ENCODE measurements at places on chromosomes 13 and 19. TPM values are rescaled to one million over a fixed set of nuclear protein-coding genes. Genes with fewer than 3 reads are reported as not detected.

HSH2D gene
- total RNA-seq, result 1.8 TPM

DNA sequence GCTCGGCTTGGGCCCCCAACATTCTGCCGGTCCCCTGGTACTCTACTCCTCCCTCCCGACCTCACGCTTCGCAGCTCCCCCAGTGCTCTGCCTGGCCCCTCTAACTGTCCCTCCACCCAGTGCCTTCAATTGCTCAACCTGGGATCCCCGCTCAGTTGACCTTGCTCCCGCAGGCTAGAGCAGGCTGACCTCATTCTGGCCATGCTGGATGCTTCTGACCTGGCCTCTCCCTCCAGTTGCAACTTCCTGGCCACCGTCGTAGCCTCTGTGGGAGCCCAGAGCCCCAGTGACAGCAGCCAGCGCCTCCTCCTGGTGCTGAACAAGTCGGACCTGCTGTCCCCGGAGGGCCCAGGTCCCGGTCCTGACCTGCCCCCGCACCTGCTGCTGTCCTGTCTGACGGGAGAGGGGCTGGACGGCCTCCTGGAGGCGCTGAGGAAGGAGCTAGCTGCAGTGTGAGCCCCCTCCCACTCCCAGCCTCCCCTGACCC, 3.6 kb downstream of the GTPBP3 start:
- no peak for DNase-seq

DNA sequence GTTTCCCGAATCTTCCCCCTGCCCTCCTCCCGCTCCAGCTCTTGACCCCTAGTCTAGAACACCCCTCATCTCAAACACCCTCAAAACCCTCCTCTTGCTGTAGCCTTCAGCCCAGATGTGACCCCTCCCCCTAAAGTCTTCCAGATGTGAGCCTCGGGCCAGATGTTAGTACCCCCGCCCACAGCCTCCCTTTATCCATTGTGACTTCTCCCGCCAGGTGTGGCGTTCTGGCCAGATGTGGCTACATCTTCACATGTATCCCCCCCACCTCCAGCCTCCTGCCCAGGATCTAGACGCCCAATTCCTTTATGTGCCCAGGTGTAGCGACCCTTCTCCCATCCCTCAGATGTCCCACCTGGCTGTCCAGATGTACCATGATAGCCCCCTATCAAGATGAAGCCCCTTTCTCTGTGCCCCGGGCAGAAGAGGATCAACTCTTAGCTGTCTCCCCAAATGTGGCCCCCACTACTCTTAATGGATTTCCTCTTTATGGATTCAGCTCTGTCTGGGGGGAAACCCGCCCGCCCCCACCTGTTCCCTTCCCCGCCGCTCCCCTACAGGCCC, 517 bp upstream of the LTBP4 start:
- no peak for DNase-seq

DNA sequence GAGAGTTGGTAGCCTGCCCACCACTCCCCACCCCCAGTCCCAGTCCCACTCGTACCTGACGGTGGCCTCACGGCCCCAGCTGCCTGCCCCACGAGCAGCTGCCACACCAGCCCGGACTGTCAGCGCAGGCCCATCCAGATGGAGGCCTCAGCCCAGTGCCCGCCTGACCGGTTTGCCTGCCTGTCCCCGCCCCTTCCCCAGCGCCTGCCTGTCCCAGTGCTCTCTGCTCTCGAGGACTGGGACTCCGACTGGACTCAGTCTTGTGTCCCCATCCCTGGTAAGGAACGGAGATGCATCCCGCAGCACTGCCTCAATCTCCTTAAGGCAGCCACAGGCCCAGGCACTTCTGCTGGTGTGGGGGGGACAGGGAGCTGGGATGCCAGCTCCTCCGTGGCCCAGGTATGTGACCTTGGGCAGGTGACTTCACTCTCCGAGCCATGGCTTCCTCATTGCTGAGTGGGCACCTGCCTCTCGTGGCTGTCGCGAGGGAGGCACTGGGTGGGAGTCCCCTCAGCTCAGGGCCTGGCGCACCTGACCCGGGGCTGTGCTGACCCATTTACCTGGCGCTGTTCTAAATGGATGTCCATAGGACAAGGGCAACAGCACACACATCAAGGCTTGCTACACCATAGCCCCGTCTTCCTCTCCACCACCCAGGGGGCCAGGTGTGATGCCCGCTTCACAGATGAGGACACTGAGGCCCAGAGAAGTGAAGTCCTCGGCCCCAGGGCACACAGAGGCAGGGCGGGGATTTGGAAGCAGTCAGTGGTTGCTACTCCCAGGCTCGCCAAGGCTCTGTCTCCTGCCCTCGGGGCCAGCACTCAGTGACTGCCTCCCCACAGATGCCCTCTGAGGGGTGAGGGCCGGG, at the start of gene NKPD1:
Gene NKPD1, minus strand, starts transcription at position 113 of the 868 bp plus-strand sequence. CDS start 832 bp downstream, outside the sequence.
- no peak for DNase-seq

ZIC2 gene
- not detected for total RNA-seq

DNA sequence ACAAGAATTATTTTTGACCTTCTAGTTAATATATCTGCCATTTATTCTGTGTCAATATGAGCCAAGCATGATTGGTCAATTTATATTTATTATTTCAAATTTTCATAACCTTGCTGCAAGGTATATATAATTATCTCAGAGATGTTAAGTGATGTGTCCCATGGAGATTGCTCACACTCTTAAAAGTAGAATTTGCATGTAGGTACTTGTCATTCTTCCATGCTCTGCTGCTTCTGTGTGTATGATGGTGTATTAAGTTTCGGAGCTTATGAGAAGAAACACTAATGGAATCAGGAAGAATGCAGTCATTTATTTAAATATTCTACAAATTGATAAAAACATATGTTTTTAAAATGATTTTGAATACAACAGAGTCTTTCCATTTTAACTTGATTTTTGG, 586.8 kb upstream of the MIR17HG start:
- DNase-seq, result no peak

DNA sequence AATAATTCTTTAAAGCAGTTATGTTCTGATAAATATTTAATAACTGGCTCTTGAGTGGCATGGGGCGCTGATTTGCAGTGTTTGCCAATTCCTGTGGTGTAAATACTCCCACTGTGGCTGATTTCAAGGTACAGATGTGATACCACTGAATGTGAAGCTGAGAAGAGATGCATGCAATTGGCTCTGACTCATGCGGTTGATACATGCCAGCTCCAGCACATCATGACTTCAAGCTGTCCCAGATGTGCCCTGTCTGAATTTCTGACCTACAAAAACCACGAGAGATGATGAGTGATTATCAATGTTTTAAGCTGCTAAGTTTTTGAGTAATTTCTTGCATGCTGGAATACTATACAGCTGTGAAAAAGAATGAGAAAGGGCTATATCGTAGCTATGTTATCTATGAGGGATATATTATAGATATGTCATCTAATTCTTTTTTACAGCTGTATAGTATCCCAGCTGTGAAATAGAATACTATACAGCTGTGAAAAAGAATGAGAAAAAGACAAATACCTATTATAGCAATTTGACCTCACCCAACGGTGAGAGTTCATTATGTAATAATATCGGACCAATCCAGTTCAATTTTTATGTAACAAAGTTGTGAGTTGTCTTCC, 7.6 kb upstream of the ACSBG2 start:
- DNase-seq, result no peak

DNA sequence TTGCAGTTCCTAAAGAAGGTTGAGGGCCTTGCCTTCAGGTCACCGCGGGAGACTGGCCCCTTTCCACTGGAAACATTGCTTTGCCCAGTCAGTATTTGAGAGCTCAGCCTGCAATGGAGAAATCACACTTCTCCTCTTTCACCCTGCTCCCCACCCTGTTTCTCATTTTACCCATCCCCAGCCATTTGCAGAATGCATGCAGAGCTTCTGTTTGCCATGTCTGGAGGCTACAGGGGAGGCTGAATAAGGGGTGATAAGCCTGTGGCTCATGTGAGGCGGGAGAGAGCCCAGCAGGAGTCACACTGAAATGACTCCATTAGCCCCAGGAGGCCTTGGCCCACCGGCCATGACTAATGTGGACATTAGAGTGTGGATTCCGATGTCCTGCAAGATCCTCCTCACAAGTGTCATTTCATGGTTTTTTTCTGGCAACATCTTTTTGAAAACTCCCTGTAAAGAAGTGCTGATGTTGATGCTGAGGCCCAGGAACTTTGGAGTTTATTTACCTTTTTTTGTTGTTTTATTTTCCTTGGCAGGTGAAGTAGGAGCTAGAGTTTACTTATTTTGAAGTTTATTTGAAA, 6.3 kb downstream of the SPINT2 start:
- DNase-seq, result no peak

- DNase-seq, result no peak
These were observed 34.3 kb downstream of the N4BP2L2 start for GRCh38 chr13:32504263-32504662.

GGN gene
- 0.07 TPM for total RNA-seq

GRCh38 chr13:105804561-105805190, 730.8 kb downstream of the EFNB2 start:
- no peak for DNase-seq

- no peak for DNase-seq
These were observed 182.0 kb upstream of the SERP2 start for GRCh38 chr13:44191504-44192171.

PSPN gene
- 1.5 TPM for total RNA-seq

GRCh38 chr13:27953676-27954405, 15.3 kb downstream of the CDX2 start:
- no peak for DNase-seq

DNA sequence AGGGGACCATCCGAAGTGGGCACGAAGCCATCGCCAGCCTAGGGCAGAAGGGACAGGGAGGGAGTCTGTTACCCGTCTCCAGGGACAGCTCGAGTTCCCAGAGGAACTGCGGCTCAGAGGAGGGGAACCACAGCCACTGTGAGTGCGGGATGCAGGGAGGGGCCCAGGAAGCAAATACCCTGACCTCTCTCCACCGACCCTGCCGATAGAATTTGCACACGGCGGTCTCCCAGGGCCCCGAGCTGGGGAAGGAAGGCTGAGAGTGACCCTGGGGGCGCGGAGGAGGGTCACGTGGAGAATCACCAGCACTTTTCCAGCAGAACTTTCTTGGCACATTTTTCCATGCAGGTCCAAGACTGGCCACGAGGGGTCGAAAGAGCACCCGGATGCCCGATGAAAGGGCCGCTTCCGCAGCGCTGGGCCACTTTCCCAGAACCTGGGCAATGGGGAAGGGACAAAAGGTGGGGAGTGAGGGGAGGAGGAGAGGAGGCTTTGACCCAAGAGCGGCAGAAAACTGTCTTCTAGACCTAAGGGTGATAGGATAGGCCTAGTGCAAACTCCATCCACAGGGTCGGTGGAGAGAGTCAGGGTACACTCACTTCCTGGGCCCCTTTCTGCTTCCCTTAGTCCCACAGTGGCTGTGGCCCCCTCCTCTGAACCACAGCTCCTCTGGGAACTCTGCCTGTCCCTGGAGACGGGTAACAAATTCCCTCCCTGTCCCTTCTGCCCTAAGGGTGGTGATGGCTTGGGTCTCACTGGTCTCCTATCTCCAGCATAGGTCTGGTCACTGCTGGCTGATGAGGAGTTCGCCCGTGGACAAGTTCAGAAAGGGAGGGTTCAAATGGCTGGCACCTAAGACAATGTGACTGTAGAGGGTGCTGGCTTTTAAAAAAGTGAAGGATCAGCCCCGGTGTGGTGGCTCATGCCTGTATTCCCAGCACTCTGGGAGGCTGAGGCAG, 5.3 kb upstream of the GPR4 start:
- DNase-seq, result no peak

GRCh38 chr19:43634506-43634871, 5.2 kb downstream of the CADM4 start:
- DNase-seq, result no peak

TJP3 gene
- total RNA-seq, result 1.7 TPM

SCEL gene
- total RNA-seq, result 9.3 TPM

DNA sequence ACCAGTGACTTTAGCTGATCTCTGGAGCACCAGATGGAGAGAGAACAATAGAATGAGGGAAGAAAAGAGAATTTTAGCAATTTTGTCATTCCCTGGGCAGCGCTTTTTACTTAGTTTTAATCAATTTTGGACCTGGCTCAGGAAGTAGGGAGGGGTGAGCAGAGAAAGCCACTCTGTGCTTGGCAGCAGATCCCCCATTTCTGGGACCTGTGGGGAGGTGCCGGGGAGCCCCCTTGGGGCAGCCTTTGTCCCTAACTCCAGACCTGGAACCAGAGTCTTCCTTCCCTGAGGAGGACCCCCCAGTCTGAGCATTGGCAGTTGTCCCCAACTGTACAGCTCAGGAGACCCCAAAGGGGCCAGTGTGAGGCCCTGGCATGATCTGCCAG, 10.5 kb downstream of the LYL1 start:
- DNase-seq, result no peak

GRCh38 chr13:76936763-76937162, 11.5 kb upstream of the ACOD1 start:
- no peak for DNase-seq

UCHL3 gene
- 75.5 TPM for total RNA-seq

DNA sequence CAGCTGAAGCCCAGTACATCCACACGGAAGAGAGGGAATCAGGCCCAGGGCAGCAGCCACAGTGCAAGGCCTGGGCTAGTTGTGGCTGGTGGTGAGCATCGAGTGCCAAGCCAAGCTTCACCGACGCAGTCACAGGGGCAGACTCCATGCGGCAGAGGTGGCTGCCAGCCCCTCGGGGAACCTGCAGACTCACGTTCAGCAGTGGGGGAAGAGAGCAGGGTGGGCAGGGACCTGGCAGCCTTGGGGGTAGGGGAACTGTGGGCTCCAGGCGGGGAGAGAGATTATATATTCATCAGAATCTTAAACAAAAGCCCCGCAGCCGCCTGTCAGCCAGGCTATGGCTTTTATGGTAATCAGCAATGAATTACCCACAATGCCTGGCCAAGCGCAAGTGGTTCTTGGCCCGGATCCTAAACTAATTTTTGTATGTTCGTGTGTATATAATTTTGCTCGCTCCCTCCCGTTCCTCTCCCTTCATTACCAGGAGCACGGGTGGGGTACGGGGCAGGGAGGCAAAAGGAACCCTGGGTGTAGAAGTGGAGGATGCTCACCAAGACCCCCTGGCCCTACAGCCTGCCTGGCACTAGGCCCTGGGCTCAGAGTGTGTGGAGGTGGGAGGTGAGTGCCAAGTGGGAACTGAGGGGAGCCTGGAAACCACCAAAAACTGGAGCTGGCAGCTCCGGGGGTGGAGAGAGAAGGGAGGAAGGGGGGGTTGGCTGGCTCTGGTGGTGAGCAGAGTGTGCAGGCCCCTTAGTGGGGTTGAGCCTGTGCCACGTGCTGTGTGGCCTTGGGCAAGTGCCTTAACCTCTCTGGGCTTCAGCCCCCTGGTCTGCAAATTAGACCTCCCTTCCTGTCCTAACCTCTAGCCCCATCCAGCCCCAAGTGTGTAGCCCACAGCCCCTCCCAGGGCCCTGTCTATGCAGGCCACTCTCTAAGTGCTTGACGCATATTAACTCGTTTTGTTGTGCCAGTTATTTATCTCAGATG, 31.9 kb downstream of the PTPRS start:
- DNase-seq, result no peak

ATP4A gene
- not detected for total RNA-seq

DNA sequence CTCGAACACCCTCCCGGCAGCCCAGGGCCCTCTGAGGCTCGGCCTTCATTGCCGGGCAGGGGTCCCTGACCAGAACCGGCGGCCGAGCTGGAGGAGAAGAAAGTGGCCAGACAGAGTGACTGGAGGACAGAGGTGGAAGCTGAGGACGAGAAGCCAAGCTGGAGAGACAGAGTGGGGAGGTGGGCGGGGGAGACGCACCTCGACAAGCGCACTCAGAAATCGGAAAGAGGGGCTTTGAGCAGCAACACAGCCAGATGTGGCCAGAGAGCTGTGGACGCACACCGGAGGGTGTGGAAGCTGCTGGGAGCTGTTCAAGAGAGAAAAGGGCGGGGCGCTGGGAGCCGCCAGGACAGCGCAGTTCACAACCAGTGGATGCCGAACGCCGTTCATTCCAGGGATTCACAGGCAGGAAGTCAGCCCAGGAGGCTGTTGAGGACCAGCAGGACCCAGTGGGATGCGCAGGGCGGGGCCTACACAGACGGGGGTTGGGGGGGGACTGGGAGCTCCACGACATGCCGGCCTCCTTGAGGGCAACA, 28.2 kb upstream of the C13orf46 start:
- DNase-seq, result no peak
